ENCODE measurements at places on chromosomes 12 and 14. TPM values are rescaled to one million over a fixed set of nuclear protein-coding genes. Genes with fewer than 3 reads are reported as not detected.

Gene CPNE6
- polyA plus RNA-seq = not detected

Gene MYF5
- not detected for polyA plus RNA-seq

Gene P2RX2
- polyA plus RNA-seq = 1.8 TPM

Gene MLF2
- polyA plus RNA-seq = 226 TPM

GRCh38 chr12:92216092-92216491 is 70.4 kb upstream of the BTG1 start:
- no peak for DNase-seq

GRCh38 chr14:40630471-40630870 is 976.2 kb upstream of the LRFN5 start:
- no peak for DNase-seq

DNA sequence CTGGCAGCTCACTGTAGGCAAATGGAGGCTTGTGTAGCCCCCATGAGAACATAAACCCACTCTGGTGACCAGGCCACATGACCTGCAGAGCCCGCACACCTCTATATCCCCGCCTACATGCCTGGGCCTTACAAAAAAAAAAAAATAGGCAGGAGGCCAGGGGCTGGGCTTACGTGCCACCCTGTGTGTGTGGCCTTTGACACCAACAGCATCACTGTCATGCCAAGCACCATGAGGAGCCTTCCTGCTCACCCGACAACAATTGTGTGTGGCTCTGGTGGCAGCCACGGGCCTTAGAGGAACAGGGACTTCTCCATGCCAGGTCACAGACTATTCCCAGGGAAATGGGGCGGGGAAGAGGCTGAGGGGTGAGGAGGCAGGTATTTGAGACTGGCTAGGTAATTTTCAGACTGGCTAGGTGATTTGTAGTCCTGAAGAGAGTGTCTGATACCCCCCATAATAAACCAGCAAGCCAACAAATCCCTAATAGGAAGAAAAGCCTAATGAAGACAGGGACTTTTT is 140.0 kb downstream of the DPF3 start:
- no peak for DNase-seq

GRCh38 chr14:22555384-22556011 is 33.5 kb downstream of the DAD1 start:
- DNase-seq = no peak

DNA sequence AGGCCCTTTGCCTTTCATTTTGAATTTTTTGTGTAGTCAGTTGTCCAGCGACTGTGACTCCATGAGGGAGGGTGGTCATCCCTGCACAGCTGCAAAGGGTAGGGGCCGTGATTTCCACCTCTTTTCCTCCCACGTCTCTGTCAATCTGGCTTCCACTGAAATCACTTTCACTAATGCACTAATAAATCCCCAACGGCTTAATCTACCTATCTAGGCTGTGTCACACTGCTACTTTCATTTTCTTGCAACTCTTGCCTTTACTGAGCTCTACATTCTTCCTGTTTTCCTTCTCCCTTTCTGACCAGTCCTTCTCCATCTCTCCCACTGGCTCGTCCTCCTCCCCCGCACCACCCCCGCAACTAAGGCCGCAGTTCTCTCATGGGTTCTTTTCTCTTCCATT is 212.3 kb upstream of the FOXN3 start:
- DNase-seq = no peak

DNA sequence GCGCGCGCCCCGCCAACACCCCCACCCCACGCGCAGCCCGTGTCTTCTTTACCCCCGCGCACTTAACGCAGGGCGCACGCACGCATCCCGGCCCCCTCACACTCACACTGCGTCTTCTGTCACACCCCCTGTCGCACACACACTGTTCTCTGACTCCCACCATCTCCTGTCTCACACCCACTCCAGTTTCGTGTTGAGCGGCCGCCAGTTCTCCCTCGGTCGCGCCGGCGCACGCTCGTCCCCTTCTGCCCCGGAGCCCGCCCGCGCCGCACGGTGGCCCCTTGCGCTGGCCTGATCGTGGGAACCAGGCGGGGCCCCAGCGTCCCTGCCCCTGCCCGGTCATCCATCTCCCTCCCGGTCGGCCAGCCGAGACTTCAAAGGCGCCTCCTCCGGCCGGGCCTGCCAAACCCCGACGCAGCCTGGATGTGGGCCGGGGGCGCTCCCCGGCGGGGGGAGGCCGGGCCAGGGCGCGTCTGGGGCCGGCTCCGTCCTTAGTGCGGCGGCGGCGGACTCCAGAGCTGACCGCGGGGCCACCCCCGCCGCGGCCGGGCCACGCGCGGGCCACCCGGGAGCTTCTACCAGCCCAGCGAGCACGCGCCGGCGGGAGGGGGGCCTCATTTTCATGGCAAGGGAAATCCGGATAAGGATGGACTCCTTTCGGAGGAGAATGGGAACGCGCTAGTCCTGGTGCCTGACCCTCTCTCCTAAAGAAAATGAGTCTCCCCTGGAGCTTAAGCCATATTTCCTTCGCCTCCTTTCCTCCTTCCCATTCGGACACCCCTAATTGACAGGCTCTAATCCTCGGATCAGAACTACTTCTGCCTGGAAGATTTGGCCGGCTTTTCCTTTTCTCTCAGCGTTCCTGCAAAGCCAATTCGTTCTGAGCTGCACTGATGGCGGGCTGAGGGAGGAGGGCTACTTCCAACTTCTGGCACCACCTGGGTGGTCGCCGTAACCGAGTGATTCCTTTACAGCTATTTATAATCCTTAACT is 82.0 kb upstream of the HMGA2 start:
- DNase-seq = peak; percentile 65

- no peak for DNase-seq
Measured at GRCh38 chr14:30972882-30973582, 52.4 kb upstream of the AP4S1 start.

DNA sequence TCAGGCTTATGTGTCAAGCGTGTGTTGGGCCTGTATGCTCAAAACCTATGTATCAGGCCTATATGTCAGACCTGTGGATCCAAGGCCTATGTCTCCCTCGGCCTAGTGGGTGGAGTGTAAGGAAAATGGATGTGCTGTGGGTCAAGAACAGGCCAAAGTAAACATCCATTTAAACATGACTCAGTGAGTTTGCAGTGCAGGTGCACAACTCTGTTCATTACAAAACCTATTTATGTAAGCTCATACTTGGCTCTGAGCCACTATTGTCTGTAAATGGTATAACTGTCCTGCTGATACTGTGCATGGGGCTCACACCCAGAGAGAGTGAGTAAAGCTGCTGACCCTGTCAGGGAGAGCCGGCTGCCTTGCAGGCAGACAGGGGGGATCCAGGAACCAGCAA is 249.7 kb upstream of the AVPR1A start:
- no peak for DNase-seq

DNA sequence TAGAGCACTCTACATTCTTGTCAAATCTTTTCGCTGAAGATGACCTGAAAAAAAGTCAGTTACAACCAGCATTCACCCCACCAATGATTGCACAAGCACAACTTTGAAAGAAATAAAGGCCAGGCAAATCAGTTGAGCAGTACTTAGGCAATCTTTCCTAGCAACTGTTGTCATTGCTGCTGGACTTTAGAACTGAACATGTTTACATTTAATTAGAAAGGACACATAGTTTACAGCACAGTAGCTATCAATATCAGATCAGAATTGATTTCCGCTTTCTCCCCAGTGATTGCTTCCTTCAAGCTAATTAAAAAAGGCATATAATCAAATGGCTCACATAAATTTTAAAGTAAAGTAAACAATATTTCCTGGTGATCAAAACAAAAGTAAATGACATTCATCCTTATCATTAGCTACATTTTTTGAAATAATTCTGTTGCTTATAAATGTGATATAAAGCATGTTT is 128.4 kb downstream of the FOXA1 start:
- no peak for DNase-seq

- DNase-seq = no peak
Measured at GRCh38 chr12:131052929-131053328, 99.2 kb downstream of the ADGRD1 start.

Data from left renal pelvis (tissue), 4 donors.